Hematopoietic multipotent progenitor cell treated with erythropoietin and hydrocortisone succinate and interleukin-3 and kit ligand, for 15 days (in vitro differentiated cells): ENCODE measurements at places on chromosomes 11 and 22.

DNA sequence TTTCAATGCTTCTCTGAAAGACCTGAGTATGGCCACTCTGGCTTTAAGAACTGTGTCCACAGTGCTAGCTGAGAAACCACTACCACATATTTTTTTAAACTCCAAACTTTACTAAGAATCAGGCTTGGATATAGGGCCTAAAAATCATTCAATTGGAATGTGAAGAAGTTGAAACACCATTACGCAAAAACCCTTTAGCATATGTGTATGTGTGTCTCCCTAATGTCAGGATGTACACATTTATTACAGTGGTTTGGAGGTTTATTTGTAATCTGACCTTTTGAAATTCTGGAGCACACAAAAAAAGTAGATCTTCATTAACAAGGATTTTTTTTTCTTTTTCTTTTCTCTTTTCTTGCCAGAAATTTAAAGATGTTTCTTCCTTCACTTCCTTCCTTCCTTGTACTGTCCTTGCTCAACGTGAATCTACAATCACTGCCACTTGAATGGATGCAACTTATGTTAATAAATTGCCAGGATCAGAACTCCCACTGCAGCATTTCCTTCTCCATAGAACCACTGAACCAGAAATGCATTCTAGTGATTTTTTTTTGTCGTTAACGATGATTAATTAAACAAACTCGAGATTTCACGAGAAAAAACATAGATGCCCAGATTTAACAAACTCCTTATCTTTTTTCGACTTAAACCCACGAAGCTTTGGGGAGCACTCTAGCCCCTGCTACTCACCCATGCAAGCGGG lies 3.1 kb upstream of the ADM start:
- no peak for DNase-seq

- DNase-seq, result no peak
These were observed 3.2 kb downstream of the CREB3L1 start for GRCh38 chr11:46280706-46281105.

GRCh38 chr11:90564531-90564930 lies 341.7 kb upstream of the CHORDC1 start:
- DNase-seq, result no peak

GRCh38 chr11:73851046-73851764 lies 25.4 kb downstream of the COA4 start:
- DNase-seq, result no peak

DNA sequence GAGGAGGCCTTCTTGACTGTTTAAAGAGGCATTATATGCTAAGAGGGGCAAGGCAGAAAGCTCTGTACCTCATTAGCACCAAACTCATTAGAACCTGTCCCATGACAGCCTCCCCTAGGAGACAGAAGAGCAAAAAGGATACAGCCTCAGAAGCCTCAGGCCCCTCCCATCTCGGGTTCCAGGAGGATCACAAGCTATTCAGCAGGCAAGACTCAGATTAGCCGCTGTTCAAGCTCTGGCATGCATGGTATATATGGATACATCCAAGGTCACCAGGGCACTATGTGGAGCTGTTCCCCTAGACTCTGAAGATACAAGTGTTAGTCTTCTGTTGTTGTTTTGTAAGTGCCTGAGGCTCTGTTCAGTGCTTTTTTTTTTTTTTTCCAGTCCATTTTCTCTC lies 32.1 kb downstream of the ATXN10 start:
- no peak for DNase-seq

- no peak for DNase-seq
These were observed 46.4 kb upstream of the HEPHL1 start for GRCh38 chr11:93974759-93975158.

DNA sequence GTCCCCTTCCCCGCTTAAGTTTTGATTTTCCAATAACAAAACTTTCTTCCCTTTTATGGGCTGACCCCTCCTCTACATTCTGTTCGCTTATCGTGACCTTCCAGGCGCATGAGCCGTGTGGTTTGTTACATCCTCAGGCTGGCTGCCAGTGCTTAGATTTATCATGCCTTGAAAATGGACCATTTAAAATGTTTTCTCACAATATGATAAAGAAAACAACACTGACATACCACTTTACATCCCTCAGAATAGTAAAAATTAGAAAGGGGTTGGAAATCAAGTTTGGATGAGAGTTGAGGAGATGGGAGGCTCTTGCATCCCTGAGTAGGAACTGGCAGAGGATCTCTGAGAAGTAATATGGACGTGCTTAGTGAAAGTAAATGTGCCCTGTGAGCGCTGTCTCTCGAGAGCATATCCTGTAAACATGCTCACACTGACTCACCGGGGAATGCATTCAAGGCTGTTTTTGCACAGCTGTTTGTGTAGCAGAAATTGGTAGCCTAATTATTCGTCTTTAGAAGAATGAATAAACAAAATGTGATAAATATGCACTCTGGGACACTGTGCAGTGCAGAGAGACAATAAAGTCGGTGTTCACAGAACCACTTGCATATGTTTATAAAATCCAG lies 17.1 kb upstream of the TOLLIP start:
- no peak for DNase-seq

- no peak for DNase-seq
These were observed 8.0 kb upstream of the CTSD start for GRCh38 chr11:1771700-1772099.

DNA sequence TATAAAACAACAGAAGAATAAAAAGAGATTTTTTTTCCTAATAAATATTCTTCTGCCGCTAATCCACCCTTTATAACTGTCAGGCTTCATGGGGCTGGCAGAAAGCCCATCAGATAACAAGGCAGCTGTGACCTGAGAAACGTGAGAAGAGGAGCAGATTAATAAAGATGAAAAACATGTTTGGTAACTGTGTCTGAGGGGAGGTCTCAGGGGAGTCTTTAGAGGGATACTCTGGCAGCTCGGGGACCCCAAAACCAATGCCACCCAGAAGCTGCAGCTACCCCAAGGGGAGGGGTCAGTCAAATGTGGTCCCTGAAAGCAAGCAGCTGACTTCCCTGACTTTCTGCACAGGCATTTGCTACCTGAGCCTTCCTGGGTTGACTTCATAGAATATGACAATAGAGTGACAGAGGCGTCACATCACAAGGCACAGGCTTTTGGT lies 48.4 kb upstream of the POU2AF1 start:
- peak; percentile 31 for DNase-seq

DNA sequence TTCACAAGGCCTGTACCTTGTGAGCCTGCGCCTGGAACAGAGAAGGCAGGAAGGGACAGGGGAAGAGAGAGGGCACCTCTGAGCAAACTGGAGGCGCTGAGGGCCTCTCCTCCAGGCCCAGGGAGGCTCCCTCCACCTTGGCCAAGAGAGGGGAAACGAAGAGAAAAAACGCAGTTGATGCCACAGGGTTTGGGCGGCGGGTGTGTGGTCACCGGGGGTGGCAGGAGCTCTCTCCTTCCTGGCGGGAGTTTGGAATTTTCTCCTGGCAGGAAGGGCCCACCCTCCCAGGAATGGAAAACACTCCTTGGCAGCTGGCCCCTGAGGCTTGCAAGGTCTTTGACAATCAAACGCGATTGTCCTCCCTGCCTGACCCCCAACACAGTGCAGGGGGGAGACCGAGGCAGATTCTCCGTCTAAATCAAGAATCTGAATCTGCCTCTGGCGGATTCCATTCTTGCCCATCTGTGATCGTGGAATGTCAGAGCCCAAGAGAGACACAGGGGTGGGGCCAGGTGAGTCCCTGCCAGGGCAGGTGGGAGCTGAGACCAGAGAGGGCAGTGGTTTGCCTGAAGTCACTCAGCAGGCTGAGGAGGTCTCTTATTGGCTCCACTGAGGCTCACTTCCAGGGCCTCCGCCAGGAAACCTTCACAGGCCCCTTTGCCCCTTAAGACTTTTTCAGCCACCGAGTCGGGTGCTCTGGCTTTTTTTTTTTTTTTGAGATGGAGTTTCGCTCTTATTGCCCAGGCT lies 21.0 kb downstream of the RPL3 start:
- no peak for DNase-seq

GRCh38 chr11:78181185-78181584 lies 7.2 kb downstream of the KCTD21 start:
- no peak for DNase-seq

GRCh38 chr11:96309016-96309642 lies 33.9 kb downstream of the MAML2 start:
- no peak for DNase-seq

DNA sequence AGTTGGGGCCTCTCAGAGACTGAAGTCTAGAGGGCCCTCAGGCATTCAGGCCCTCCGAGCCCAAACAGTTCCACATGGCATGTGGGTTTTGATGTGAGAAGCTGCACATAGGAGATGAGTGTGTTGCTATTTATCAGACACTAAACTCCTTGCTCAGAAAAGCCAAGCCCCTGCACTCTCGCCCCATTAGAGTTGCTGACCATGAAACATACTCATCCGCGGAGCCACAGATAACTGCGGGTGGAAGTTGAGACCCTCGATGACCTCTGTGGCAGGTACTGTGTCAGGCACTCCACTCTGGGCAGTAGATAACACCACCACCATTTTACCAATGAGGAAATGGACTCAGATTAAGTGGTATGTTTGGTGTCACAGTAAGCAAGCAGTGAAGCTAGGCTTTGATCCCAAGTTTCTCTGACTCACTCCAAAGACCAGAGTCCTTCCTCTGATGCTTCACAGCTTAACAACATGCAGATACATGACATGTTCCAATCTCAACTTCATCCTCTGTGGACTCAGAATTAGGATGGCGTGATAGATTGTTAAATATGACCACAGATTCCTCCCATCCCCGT lies 202.1 kb downstream of the ADAMTS15 start:
- no peak for DNase-seq
